T-helper 2 cell (primary cell): ENCODE measurements at places on chromosomes 7 and 10.

- DNase-seq = no peak
These were observed 1.2 kb downstream of the KLF6 start for GRCh38 chr10:3783682-3784432.

DNA sequence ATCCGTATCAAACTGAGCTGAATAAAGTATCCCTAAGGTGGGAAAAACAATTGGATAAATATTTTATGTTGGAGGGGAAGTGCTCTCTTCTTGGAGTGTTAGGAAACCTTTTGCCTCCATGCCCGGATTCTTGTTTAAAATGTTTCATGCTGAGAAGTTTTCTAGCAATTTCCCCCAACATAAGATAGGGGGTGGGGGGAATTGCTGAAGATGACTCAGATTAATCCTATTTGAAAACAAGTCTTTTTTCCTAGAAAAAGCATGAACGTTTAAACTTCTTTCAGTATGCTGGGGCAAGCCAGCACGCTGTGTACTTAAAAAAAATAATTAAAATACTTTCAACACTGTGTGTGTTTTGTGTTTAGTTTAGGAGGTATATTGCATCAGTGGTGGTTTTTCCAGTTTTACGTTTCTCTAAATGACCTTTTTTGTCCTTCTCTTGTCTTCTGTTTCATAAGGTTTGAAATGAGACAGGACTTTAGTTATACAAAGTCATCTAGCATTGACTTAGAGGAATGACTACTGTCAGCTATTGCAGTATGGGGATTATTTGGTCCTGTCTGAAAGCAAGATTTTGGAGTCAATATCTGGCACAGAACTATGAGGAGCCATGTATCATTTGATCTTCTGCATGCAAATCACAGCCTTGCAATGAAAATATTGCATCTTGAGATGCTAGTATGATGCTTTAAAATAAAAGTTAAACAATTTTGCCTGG, 295.9 kb downstream of the GATA3 start:
- DNase-seq = no peak

DNA sequence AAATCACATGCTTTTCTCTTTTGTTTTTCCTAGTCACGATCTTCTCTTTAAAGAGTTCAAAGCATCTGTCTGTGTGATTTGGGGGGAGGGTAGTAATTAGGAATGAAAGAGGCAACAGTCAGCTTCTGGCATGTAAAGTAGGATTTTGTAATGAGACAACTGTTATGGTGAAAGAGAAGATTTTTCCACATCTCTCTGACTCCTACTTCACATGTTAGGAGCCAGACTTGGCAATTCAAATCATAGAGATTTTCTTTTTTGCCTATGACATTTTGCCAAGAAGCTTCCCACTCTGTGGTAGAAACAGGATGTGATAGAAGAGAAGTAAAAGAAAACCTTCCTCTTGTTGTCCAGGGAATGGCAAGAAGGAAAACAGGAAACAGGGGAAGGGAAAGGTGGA, 38.3 kb upstream of the KLHL7 start:
- DNase-seq = no peak

DNA sequence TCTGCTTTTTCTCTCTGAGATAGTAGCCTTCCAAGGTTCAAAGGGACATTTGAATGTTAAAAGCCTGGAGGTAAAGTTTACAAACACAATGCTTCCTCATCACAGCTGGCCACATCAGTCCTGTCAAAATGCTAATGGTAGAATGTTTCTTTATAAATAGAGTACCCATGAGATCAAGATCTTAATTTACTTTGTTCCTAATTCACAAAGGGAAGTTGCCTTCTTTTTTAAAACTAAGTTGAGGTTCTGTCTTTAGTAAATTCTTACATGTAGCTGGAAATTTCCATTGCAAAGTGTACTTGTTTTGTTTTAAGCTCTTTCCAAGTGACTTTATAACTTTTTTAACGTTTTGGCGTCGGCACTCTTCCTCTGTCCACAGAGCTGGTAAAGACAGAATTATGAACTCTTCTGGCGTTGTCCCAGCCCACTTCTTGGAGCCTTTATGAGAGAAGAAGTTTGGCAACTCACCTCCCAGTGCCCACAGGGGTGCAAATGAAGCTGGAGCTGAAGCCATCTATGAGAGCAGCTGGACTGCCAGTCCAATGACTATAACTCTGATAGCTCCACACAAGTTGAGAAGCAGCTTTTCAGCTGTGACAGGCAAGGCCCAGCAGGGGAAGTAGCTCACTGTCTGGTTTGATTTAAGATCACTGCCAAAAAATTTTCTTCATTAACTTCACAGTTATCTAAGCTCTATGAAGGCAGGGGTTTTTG, 23.3 kb downstream of the FZD1 start:
- no peak for DNase-seq

DNA sequence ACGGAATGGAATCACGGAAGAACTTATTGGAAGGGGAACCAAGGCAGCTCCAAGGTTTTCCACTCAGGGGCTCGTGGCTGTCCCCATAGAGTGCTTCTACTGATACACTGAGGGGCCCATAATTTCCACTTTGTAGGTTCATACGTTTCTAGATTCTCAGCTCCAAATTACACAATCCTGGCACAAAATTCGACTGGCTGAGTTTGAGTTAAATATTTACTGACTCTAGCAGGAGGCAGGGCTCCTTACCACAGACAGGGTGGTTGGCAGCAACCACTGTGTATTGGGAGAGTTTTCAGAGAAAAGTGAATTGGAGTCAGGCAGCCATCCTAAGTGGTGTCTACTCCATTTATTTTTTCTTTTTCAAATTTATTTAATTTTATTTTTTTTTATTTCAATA, 55.4 kb upstream of the SEC61G start:
- DNase-seq = no peak

DNA sequence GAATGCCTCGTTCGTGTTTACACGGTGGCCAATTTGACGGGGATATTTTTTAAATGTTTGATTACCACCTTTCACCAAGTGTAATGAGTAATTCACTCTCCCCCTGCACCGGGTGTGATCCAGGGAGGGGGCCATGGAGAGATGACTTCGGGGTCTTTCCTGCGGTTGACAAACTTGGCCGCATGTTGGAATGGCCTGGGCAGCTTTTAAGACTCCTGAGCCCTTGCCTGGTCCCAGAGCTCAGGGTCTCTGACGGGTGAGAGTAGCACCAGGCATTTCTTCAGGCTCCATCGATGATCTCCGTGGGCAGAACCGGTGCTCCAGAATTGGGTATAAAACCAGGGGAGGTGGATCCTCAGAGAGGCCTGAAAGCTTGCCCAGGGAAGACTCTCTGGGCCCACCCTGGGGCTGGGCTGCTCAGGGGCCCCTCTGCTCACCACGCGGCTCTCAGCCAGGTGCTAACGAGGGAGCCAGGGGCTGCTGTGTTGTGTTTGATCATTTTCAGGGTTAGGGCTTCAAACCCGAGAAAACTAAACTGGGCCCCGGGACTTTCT, 882 bp downstream of the ZNF282 start:
- no peak for DNase-seq
